ENCODE measurements at places on chromosomes 13 and 19. TPM values are rescaled to one million over a fixed set of nuclear protein-coding genes. Genes with fewer than 3 reads are reported as not detected.

RNF17 gene
- total RNA-seq = not detected

SHD gene
- 0.90 TPM for total RNA-seq

PLIN5 gene
- 0.64 TPM for total RNA-seq

KLK3 gene
- total RNA-seq = not detected

CYP2S1 gene
- 17.5 TPM for total RNA-seq

PRODH2 gene
- total RNA-seq = not detected

DNA sequence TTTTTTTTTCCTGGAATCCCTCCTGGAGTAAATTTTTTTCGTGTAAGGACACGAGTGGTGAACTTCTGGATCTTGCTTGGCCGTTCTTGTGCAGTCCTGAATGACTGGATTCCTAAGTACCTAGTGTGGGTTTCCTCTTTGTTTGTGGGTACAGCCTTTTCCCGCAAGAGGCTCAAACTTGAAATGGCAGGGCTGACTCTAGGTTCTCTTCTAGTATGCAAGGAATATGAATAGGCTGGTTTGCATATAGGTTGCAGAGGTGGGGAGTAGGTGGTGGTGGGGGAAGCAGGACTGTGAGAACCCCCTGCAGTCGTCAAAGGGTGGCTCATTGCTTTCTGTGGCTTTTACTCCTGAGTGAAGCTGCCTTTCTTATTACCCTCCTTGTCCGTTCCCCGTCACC is 13.6 kb downstream of the UBAC2 start:
- H3K27me3 ChIP-seq = peaks cover 3% of the 10 kb centered on the region
- H3K4me3 ChIP-seq = no peak overlapping the region
- no peak overlapping the region for H3K27ac ChIP-seq
- H3K36me3 ChIP-seq = peaks cover 5% of the 10 kb centered on the region
- H3K4me1 ChIP-seq = peaks cover 9% of the 10 kb centered on the region

DNA sequence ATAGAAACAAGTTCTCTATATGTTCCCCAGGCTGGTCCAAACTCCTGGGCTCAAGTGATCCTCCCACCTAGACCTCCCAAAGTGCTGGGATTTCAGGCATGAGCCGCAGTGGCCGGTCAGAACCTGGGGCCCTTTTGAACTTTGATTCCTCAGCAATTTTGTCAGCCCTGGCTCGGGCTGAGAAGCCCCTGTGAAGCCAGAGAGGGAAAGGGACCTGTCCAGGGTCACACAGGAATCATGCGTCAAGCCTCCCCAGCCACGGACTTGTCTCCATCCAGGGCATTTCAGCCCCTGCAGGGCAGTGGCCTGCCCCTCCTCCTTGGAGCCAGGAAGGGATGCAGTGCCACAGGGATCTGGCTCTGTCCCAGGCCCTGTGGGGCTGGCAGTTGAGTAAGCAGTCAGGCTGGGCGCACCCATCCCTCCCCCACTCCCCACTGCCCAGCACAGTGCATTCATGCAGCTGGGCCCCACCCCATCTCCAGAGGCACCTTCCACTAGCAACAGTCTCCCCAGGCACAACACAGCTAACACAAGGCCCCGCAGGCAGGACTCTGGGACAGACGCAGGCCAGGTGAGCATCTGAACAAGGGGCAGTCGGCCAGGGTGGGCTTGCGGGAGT is at the start of gene CAPS:
Gene CAPS, plus strand, starts transcription at position 516 of the 619 bp plus-strand sequence. CDS start 153 bp downstream, outside the sequence.
- H3K36me3 ChIP-seq = peaks cover 4% of the 10 kb centered on the region
- no peaks in the 10 kb centered on the region for H3K4me1 ChIP-seq
- peaks cover 10% of the 10 kb centered on the region for H3K27me3 ChIP-seq
- H3K4me3 ChIP-seq = no peak within 1 kb of the TSS
- H3K27ac ChIP-seq = no peak within 1 kb of the TSS
- DNase-seq = no peak

GRCh38 chr13:73835138-73835721 is 299.0 kb downstream of the KLF12 start:
- no peaks in the 10 kb centered on the region for H3K27me3 ChIP-seq
- H3K27ac ChIP-seq = no peak overlapping the region
- no peak overlapping the region for H3K4me3 ChIP-seq
- H3K4me1 ChIP-seq = peaks cover 9% of the 10 kb centered on the region
- no peaks in the 10 kb centered on the region for H3K36me3 ChIP-seq

- no peak overlapping the region for H3K27ac ChIP-seq
- H3K4me3 ChIP-seq = no peak overlapping the region
Observed at GRCh38 chr13:43727856-43728255, 58.9 kb downstream of the ENOX1 start.

- no peak for DNase-seq
- H3K27me3 ChIP-seq = peaks cover 2% of the 10 kb centered on the region
- no peaks in the 10 kb centered on the region for H3K36me3 ChIP-seq
- no peak overlapping the region for H3K27ac ChIP-seq
- H3K4me1 ChIP-seq = peaks cover 5% of the 10 kb centered on the region
Observed at GRCh38 chr13:95535243-95535642, 17.3 kb upstream of the CLDN10 start.

DNA sequence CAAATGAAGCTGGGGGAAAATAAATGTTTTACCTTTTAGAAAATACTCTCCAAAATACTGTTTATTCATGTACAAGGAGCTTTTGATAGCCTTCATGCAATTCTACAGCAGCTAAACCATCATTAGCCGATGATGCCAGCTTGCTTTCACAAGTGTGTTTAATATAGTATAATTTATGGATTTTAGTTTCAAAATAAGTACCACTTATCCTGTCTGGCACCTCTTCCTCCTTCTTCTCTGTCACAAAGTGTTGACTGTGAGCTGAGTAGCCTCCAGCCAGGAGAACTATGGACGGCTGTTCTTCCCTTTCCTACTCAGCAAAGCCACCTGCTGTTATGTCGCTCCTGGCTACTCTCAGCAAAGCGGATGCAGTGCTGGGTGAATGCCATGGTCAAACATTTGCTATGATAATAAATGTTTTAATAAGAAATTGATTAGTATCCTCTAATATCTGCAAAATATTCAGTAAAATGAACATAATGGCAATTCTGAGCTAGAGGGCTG is 238.2 kb downstream of the LIG4 start:
- no peak for DNase-seq
- H3K4me3 ChIP-seq = no peak overlapping the region
- no peaks in the 10 kb centered on the region for H3K27me3 ChIP-seq
- no peaks in the 10 kb centered on the region for H3K36me3 ChIP-seq
- no peak overlapping the region for H3K27ac ChIP-seq
